Hair follicular keratinocyte (primary cell): ENCODE measurements at places on chromosomes 1 and 21. TPM values are rescaled to one million over a fixed set of nuclear protein-coding genes. Genes with fewer than 3 reads are reported as not detected.

CCDC181 gene
- 0.31 TPM in 1 of 2 replicates, not detected in the other for total RNA-seq

CIART gene
- total RNA-seq: 2.2 and 4.4 TPM in 2 replicates

PRKACB gene
- total RNA-seq: 7.4 and 8.1 TPM in 2 replicates

LENEP gene
- not detected in 2 replicates for total RNA-seq

AGMAT gene
- total RNA-seq: 5.5 and 7.6 TPM in 2 replicates

SH3BGR gene
- total RNA-seq: 0.46 and 0.70 TPM in 2 replicates

IVL gene
- 5.2 and 10.2 TPM in 2 replicates for total RNA-seq

ATF6 gene
- total RNA-seq: 15.8 and 19.1 TPM in 2 replicates

USF1 gene
- total RNA-seq: 20.1 and 30.0 TPM in 2 replicates
